ENCODE measurements at places on chromosomes 6 and 20.

DNA sequence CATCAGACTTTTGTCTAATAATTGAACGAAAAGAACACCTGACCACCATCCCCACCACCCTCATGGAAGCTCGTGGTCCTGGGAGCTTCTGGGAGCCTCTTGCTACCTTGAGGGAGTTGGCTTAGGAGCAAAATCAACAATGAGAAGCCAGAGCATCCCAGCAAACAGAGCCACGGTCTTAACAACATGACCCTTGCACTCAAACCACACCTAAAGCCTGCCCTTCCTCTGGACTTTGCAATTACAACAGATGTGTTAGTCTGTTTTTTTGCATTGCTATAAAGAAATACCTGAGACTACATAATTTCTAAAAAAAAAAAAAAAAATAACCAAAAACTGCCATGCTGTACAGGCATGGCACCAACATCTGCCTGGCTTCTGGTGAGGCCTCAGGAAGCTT lies 9.5 kb upstream of the RBM24 start:
- no peak for DNase-seq

DNA sequence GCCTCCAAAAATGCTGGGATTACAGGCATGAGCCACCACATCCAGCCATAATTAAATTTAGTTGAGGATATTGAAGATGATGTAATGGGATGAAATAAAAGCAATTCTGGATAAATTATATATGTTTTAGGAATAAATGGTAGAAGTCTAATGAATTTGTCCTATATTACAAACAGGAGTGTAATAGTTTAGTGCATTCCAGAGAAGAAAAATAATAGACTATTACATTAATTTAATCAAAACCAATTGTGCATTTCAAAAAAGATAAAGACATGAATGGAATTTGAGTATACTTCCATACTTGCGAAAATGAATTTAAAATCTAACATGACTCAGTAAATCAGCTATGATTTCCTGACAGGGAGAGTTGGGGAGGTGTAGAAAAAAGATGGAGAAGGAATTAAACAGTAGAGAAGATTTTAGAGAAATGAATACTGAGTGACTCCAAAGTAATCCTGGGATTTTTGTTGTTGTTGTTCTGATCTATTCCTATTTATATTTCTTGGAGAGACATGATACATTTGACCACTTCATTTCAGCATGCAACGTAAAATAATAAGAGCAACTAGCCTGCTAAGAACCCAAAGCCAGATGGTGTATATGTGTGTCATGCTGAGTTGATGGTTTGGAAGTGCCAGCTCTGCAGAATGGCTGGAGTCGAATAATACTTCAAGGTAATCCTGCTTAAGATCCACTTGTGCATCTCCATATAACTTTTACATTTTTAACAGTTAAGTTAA lies 67.4 kb downstream of the AIG1 start:
- no peak for DNase-seq

- peak; percentile 31 for DNase-seq
Measured at GRCh38 chr6:151060096-151060765, 179.5 kb upstream of the AKAP12 start.

DNA sequence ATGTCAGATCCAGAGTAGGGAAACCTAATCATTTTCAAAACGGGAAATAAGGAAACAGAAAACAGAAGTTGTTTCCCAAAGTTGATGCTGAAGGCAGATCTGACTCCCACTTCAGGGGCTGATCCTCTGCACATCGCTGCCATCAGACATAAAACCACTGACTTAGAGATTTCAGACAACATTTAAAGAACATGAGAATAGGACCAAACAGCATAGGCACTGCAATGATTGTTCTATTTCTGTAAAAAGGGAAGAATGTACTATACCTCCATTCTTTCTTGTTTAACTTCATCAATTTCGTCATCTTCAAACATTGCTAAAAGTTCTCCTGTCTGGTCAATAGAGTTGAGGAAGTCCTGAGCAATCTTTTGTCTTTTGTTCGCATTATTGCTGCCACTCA lies 324.7 kb upstream of the RUNX2 start:
- no peak for DNase-seq

DNA sequence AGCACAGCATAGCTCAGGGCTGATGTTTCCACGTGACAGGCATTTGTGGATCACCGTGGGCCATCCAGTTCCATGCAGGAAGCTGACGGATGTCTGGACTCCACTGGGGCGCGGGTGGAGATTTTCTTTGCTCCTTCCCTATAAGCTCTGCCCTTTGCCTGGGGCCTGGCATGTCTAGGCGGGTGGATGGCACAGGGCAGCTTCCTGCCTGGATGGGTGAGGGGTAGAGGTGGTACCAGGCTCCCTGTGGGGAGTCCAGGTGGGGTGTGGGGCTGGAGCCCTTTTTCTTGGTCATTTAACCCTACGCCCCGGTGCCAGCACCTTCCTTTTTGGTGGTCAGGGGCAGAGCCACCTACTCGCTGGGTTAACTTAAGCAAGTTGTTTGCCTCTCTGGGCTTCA lies 10.4 kb downstream of the FAM110A start:
- DNase-seq: no peak

DNA sequence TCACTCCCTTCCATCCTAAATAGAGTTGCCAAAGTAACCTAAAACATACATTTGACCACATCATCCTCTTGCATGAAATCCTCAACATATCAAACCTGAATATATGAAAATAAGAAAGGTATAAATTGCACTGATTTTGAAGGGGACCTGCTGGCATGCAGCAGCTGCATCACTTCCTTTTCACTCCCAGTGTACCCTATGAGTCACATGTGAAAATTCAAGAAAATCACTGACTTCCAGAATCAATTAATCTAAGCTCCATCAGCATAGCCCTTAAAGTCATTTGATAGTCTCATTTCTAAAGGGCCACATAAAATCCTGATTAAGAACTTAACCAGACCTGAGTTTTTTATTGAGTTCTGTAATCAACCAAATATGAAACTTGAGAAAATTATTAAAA lies 24.3 kb downstream of the SNX14 start:
- DNase-seq: no peak

- DNase-seq: no peak
Measured at GRCh38 chr6:161271343-161272030, 2.4 kb downstream of the AGPAT4 start.

All from COLO829 (cell line).